CD4-positive, alpha-beta T cell treated with Interleukin-17A for 4 hours (primary cell): ENCODE measurements at places on chromosomes 2 and 18.

- DNase-seq = no peak
These were observed 111.8 kb upstream of the CYP20A1 start for GRCh38 chr2:203126996-203127395.

DNA sequence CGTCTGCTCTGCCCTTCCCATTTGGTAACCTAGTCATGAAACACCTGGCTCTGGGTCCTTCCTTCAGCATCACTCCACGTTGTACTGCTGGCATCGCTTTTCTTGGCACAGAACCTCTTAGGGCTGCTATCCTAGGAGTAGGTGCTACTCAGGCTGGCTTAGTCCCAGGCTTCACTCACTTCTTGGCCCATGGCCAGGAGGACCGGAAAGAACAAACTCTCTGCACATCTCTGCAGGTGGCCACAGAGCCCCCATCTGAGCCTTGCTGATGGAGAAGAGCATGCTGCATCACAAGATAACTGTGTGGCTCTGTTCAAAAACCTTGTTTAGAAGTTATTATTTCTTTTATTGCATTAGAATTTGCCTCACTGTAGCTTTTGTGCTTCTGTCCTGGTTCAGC, 447.2 kb upstream of the TNP1 start:
- DNase-seq = no peak

GRCh38 chr2:225036431-225036830, 5.8 kb downstream of the DOCK10 start:
- DNase-seq = no peak

DNA sequence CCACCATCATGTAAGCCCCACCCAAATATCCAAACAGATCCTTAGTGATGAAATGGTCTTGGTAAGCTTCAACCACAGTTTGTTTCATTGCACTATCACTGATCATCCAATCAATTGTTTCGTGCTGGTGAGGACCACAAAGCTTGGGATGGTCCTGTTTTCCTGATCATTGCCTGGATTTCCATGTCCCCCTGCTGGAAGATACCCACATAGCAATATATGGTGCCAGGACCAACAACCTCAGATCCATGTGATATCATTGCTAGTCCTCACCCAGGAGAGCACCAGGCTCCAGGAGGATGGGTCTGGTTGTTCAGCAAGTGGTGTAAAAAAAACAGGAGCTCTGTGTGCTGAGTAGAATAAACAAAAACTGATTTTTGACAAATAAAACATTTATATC, 206.5 kb upstream of the SH3BP4 start:
- DNase-seq = no peak

DNA sequence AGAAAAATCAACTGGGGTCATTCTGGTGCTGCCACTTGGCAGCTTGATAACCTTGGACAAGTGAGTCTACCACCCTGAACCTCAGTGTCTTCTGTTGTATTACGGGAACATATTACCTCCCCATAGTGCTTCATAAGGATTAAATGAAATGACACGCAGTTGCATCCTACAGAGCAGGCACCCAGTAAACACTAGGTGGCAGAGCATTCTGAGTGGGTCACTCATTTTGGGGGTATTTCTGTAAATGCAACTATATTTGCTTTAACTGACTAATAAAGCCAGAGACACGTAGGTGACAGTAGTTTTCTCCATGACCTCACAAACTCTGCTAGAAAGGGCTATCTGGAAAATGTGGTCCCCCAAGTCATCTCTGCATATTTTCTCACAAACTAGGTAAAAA, 4.7 kb downstream of the CD226 start:
- no peak for DNase-seq

DNA sequence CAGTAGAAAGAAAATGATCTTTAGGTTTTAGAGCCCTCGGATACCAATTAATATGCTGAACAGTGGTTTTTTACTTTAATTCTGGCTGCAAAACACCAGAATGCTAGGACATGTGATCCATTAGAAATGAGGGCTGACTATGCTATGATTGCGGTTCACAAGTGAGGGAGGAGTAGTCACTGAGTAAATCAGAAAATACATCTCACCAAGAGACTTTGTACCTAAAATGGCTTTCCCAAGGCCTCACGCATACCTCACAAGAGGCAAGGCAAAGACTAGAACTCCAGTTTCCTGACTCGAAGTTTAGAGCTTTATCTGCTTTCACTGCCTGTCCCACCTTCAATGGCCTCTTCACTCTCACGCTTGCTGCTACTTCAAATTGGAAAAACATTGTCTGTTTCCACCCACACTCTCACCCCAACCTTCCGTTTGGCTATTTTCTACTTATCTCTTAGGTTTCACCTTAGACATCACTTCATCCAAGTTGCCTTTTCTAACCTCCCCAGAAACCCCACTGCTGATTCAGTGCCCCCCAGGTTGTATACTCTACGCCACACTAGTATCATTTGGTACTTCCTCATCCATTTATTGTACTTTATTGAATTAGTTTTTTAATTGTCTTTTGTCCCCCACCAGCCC, 5.1 kb upstream of the MBD2 start:
- no peak for DNase-seq

DNA sequence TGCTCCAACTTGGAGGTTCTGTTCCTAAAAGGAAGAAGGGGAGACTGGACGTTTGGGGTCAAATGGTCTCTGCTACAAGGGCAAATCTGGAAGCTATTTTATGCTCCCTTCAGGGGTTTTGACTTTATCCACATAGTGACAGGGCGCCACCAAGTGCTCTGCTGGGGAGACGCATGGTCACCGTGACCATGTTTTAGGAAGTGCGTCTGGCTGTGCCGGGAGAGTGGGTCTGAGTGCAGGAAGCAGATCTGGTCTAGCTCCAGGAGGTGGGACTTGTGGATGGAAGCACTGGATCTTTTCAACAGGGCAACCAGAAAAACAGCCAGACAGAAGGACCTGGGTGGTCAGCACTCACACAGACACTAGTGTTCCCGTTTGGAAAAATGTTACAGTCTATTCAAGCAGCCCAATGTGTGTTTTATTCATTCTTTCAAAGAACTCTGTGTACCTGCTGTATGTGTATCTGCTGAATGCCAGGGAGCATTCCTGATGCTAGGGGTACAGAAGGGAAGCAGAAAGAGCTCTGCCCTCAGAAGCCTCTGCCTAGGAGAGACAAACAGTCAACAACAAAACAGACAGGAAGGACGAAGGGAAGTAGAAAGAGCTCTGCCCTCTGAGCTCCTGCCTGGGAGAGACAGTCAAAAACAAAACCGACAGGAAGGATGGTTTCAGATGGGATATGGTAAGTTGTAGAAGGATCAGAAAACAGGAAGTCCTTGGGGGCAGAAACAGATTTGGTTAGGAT, 14.3 kb downstream of the IMPA2 start:
- DNase-seq = peak; percentile 74

DNA sequence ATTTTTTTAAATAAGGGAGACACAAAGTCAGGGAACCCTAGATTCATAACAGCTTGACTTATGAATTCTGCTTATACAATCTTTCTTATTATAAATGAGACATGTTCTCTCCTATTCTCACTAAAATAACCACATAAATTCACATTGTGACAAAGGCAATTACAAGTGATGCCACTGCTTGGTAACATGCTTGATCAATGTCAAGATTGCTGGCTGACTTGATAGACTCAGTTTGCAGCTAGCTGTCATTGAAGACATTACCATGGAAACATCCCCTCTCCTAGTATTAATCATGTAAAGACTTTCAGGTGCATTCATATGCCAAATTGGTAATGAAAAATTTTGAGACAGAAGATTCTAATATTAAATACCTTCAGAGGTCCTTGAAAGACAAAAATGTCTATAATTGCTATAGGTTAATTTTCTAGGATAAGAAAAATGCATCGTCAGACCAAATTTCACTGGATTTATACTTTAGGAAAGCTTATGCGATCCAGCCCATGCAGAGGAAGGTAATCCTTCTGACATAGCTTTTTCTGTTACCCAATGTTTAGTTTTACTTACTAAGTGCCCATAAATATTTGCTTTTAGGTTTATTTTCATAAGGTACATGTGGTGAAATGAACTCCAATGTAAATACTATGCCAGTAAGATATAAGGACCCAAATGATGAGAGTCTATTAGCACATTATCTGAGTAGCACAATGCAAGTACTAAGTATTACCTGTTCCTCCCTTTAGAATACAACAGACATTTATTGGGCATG, 32.6 kb upstream of the ENOSF1 start:
- no peak for DNase-seq

- DNase-seq = no peak
These were observed 6.4 kb upstream of the ATP9B start for GRCh38 chr18:79062806-79063205.

DNA sequence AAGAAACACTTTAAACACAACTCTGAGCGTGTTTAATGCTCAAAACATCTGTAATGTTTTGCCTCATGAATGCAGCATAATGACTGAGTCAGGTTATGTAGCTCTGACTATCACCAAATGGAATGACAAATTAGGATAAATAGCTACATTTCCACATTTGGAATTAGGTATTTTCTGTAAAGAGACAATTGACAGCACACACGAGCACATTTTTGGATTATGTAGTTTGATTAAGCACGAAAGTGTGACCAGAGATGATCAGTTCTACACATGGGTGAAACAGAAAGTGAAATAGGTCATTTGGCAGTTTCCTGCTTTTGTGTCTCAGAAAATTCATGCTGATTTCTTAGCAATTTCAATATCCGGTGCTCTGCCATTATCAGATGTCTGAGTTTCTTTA, 29.0 kb downstream of the LPIN1 start:
- DNase-seq = no peak

DNA sequence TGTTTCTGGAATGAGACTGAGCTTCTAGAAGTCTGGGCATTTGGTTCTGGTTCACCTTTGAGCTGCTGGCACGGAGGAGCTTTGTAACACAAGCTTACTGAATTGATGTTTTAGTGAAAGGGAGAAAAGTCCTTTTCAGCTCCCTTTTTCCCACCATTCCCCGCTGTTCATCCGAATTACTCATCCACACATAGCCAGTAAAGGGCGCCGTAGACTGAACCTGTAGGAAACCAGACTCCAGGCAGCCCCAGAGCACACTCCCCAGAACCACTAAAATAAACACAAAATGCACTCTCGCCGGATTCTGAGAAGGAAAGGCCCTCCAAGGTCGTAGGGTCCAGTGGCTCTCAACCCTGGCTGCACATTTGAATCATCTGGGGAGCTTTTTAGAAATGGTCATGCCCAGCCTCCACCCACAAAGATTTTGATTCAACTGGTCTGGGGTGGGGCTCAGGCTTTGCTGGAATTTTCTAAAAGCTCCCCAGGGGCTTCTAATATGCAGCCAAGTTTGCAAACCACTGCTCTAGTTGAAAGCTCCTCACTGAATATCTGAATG, 29.6 kb downstream of the TCF7L1 start:
- no peak for DNase-seq

GRCh38 chr18:54774423-54774822, 53.9 kb upstream of the RAB27B start:
- no peak for DNase-seq

DNA sequence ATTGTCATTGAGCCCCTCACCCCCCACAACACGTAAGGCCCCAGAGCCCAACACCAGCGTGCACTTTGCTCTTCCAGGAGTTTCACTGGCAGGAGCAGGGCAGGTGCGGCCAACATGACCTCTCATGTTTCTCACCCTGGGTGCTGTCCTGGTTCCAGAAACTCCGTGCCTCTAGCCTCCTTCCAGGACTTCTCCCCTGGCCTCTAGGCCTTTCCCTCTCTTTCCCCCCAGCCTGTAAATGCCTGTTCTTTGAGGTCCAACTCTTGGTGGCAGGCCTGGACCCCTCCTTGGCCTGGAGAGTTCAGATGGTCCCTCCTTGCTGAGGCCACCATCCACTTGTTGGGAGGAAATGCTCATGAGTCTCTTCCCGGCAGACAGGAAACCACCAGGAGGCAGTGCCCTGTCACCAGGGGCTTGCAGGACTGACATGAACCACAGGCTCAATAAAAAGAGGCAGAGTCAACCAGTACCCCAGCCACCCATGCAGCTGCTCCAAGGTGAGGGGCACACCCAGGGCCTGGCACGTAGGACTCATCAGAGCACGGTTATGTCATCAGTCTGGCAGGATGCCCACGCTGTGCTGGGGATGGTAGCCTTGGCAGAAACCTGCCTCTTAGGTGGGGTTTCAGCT, 1.5 kb downstream of the MALL start:
- DNase-seq = no peak

DNA sequence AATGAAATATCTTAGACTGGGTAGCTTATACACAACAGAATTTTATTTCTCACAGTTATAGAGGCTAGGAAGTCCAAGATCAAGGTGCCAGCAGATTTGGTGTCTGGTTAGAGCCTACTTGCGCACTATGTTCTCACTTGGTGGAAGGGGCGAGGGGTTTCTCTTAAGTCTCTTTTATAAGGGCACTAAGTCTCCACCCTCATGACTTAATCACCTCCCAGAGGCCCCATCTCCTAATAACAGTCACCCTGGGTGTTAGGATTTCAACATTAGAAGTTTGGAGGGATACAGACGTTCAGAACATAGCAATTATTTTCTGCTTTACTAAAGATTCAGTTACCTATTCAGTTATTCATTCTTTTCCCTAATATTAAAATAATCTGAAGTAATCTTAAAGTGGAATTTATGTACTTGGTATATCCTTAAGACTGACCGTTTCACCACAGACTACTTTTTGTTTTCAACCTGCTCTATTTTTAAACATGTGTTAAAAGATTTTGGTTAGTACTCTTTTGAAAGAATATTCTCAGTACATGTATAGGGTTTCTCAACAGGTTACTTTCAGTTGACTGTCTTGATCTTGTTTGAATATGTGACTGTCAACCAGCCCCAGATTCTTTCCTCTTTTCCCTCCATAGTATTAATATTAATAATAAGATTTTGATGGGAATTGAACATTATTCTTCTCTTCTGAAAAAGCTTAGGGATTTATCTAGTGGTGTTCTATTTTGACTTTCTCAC, 130.0 kb downstream of the TAF4B start:
- no peak for DNase-seq

- no peak for DNase-seq
These were observed 22.2 kb upstream of the SMAD4 start for GRCh38 chr18:51007790-51008139.

GRCh38 chr2:18549083-18549482, 11.4 kb downstream of the RDH14 start:
- no peak for DNase-seq

- no peak for DNase-seq
These were observed 49.2 kb downstream of the CELF4 start for GRCh38 chr18:37516361-37516853.

DNA sequence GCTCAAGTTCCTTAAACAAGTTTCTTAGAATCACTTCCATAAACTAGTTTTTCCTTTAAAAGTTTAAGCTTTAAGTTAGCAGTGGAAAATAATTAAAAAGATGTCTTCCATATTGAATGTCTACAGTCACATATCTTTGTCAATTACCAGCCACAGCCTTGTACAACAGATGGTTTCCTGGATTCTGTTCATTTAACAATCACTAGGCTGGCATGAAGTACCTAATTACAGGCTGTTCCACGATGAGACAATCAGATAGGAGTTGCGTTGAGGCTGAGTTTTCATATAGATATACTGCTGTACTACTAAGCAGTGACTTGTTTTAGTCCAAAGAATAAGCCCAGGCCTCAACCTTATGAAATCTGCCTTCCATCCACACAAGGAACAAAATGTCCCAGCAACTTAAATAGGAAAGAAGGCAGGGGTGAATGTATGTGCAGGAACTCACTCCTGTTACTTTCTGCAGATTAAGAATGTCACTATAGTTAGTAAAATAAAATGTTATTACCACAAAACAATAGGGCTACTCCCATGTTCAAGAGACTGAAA, 131.0 kb downstream of the ZAP70 start:
- DNase-seq = no peak
